Gastroesophageal sphincter (tissue), 4 donors: ENCODE measurements at places on chromosomes 3 and 15.

- no peak for ATAC-seq
Measured at GRCh38 chr3:123287051-123287961, 85.6 kb downstream of the SEC22A start.

DNA sequence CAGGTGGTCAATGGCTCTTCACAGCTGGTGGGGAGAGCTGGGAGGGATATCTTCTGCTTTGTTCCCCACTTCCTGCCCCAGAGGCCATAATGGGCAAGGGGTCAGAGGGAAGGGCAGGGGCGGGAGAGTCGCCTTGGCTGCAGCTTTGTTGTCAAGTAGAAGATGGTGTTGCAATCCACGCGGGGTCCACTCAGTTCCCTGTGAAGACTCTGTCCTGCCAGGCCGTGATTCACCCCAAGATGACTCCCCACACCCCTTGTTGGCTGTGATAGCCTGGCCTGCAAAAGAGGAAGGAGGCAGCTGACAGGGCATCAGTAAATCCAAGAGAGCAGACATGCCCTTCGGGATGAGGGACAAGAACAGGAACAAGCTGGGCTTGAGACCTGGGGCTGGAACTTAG is 6.9 kb downstream of the GALNT15 start:
- ATAC-seq, result peak; percentile 79

- ATAC-seq, result no peak
Measured at GRCh38 chr3:171700157-171700556, 110.1 kb downstream of the PLD1 start.

DNA sequence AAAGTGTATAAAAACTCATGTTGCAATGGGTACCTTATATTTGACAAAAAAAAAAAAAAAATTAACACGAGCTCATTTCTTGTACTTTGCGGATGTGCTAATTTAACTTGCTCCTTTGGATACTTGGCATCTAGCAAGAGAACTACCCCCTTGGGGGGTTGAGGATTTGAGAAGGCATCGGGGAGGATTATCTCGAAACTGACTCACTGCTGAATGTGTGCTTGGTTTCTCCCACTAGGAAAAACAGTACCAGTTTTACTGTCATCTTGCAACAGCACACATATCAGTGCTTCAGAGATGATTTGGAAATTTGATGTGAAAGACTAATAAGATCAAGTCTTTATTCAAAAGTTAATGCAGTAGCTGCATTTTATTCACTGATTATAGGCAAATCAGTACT is 891 bp downstream of the EXOG start:
- ATAC-seq, result no peak

GRCh38 chr15:68054628-68055223 is 611 bp downstream of the PIAS1 start:
- ATAC-seq, result peak; percentile 55

- no peak for ATAC-seq
Measured at GRCh38 chr3:122076491-122077292, 21.5 kb downstream of the CD86 start.

- ATAC-seq, result no peak
Measured at GRCh38 chr3:61855211-61855610, 293.8 kb downstream of the PTPRG start.

- no peak for ATAC-seq
Measured at GRCh38 chr3:57980416-57980815, 27.8 kb upstream of the FLNB start.

- no peak for ATAC-seq
Measured at GRCh38 chr15:63843901-63844317, 10.2 kb upstream of the HERC1 start.

GRCh38 chr15:80530737-80531365 is 126.7 kb downstream of the ARNT2 start:
- ATAC-seq, result peak; percentile 61

DNA sequence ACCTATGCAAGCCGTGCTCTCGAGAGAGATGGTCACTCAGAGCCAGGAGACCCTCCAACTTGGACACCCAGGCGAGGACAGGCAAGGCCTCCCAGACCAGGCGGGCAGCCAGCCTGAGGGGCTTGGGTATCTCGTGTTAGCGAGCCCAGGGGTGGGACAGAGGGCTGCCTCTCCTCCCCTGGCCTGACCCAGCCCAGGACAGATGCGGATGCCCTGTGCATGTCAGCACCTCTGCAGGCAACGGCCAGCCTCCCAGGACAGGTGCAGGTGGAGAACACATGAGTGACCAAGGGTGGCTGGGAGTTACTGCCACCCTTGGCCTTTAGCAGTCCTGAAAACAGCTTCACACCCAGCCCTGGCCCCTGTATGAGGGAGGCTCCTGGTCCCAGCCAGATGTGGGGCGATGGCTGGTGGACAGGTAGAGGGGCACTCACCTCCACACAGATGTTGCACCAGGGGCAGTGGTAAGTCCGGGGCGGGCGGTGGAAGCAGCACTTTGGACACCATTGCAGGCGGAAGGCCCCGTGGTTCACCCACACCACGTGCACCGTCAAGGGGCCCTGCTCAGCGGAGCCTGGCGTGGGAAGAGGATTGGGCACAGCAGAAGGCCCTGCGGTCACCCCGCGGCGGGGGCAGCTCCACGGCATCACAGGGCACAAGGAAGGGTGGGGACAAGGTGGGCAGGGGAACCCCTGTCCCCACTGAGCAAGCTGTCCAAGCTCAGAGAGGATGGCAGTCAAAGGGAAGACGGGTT is 2.1 kb downstream of the ZDHHC19 start:
- no peak for ATAC-seq

DNA sequence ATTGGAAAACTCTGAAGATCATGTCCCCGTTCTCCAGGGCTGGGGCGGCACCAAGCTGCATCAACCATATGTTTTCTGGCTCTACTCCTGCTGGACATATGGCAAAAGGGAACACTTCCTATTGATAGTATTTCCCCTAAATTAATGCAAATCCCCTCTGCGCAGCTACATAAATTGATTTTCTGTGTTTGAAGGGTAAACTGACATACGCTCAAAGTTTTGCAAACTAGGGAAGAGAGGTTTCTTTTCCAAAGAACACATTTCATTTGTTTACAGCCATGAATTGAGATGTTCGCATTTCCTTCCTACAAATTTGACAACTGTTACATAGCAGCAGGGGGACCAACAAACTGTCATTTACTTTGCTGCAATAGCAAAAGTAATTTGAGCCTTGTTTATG is 35.9 kb downstream of the CTXND1 start:
- no peak for ATAC-seq

DNA sequence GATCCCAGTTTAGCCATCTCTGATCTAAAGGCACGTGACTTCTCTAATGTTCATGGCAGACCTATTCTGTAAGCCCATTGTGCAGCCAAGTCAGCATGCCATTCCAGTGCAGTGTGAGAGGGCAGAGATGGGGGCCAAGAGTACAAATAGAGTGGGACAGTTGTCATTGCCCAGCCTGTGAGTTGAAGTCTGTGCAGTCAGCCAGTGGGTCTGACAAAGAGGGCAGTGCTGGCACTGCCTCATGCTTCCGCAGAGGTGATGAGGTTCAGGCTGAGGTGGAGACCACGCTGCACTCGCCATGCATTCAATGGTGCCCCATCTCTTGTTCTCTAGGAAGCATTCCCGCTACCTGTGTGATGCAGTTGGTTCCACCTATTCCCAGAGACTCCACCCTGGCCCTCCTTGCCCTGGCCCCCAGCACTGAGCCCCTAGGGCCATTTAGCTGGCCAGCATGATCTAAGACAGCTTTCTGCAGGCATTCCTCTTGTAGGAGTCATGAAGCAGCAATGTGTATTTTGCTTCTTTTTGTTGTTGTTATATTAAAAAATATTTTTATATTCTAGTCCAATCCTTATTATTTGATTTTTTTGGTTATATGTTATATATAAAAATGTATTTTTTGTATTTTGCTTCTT is 3.7 kb downstream of the MRAS start:
- no peak for ATAC-seq

GRCh38 chr3:182829761-182830405 is 36.6 kb downstream of the ATP11B start:
- no peak for ATAC-seq

GRCh38 chr3:23183731-23184130 is 19.4 kb upstream of the UBE2E2 start:
- peak; percentile 22 for ATAC-seq

DNA sequence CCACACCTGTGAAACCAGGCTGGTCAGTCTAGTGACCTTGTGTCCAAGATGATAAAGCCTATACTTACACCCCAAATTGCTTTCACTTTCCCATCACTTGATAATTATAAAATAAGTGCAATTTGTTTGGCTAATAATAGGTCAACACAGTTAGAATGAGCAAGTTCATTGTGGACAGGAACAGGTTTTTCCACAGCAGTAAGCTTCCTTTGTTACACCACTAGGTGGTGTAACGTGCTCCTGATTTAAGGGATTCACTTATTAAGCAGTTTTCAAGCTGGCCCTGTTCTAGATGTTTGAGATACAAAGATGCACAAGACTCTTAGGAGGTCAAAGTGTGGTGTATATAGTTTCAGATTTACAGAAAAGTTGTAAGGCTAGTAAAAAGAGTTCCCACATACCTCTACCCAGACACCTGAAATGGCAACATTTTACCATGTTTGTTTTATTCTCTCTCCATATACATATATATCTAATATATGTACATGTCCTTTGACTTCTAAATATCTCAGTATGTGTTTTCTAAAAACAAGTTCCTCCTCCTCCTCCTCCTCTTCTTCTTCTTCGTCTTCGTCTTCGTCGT is 6.8 kb upstream of the MFSD1 start:
- ATAC-seq, result no peak

GRCh38 chr3:146705225-146705624 is 100.1 kb upstream of the PLSCR5 start:
- no peak for ATAC-seq

DNA sequence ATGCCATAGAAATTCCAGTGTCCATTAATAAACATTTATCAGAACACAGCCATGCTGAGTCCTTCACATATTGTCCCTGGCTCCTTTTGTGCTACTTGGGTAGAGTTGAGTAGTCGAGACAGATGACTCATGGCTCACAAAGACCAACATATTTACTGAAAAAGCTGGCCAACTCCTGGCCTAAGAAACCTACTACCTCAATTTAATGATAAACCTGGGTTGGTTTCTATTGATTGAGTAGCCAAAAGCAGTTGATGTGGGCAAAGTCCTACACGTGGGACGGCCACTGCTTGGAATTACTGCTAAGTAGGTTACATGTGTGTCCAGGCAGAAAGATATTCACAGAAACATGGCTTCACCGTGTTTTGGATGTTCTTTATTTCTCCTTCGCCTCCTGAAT is 402.2 kb downstream of the NR2F2 start:
- ATAC-seq, result no peak

- ATAC-seq, result peak; percentile 72
Measured at GRCh38 chr3:100002599-100003350, 111.5 kb downstream of the FILIP1L start.

GRCh38 chr3:194184265-194184751 is 48.4 kb downstream of the HES1 start:
- ATAC-seq, result no peak

DNA sequence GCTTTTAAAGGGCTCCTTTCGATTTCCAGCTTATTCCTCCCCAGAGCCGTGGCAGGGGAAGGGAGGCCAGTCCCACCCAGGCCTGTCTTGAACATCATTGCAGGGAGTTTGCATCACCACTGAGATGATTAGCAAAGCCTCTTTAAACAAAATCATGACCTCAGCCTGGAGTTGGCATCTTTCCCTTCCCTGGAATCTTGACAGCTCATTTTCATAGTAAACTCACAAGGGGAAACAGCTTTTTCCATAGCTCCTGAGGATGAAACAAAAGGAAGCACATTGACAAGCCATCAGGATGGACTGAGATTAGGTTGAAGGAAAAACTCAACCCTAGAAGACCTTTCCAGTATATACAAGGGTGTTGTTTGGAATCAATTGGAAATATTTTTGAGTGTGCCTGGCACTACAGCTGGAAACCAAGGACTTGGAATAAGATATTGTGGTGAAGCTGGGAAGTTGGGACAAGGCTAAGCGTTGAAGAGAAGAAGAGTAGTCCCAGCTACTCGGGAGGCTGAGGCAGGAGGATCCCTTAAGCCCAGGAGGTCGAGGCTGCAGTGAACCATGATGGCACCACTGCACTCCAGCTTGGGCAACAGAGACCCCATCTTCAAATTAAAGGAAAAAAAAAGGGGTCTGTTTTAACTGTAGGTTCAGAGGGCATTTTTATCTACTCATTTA is 3.1 kb upstream of the LARP6 start:
- peak; percentile 84 for ATAC-seq

GRCh38 chr15:68775236-68775577 is 45.5 kb downstream of the ANP32A start:
- ATAC-seq, result peak; percentile 13

- ATAC-seq, result no peak
Measured at GRCh38 chr15:58432401-58432800, 610 bp downstream of the LIPC start.

GRCh38 chr3:151403246-151403645 is 18.7 kb upstream of the P2RY12 start:
- ATAC-seq, result no peak

DNA sequence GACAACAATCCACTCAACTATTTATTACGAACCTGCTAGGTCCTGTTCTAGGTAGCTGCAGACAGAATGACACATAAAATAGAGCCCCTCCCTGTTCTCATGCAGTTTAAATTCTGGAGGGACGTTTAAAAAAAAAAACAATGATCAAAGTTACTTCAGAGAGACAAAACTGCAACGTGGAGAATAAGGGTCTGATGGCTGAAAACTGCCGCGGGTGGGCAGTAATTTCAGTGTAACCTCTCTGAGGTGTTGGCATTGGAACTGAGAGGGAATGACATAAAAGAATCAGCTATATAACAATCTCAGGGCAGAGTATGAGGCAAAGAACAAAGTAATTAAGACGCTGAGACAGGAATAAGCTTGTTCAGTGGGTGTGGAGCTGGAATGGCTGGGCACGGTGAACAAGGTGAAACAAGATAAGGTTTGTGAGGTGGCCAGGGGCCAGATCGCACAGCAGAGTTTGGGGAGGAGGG is 19.5 kb downstream of the TBL1XR1 start:
- ATAC-seq, result no peak

DNA sequence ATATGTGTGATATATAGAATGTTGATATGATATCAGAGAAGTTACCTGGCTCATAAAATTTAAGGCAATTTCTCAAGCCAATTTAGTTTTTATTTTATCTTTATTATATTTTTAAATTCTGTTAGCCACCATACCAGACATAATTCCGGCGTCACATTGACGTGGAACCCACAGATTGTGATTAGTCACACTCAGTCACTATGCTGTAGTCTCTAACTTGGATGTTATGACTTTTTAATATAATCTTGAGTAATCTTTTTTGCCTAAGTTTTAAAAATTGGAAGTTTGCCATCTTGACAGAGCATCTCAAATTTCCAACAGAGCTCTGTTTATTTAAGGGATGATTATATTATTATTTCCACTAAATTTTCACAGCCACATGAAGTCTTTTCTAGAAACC is 9.7 kb upstream of the DCLK3 start:
- no peak for ATAC-seq
